Vagina (tissue), 2 donors: ENCODE measurements at places on chromosomes 7 and 10.

- no peaks in the 10 kb centered on the region for H3K4me1 ChIP-seq
- no peaks in the 10 kb centered on the region for H3K36me3 ChIP-seq
- H3K27ac ChIP-seq: no peak overlapping the region
Measured at GRCh38 chr7:129801882-129802281, 150.9 kb downstream of the UBE2H start.

GRCh38 chr10:114706458-114707055, 48.5 kb upstream of the ABLIM1 start:
- no peaks in the 10 kb centered on the region for H3K36me3 ChIP-seq
- no peaks in the 10 kb centered on the region for H3K27me3 ChIP-seq
- H3K4me1 ChIP-seq: peaks cover 6% of the 10 kb centered on the region
- DNase-seq: no peak
- no peak overlapping the region for H3K27ac ChIP-seq

- no peaks in the 10 kb centered on the region for H3K36me3 ChIP-seq
- H3K4me3 ChIP-seq: no peak overlapping the region
- H3K27me3 ChIP-seq: no peaks in the 10 kb centered on the region
Measured at GRCh38 chr7:79458796-79459195, 5.3 kb upstream of the MAGI2 start.

- H3K4me3 ChIP-seq: no peak overlapping the region
- peaks cover 7% of the 10 kb centered on the region for H3K4me1 ChIP-seq
- H3K27ac ChIP-seq: peak overlapping the region; percentile 70
- H3K27me3 ChIP-seq: no peaks in the 10 kb centered on the region
- no peaks in the 10 kb centered on the region for H3K36me3 ChIP-seq
- DNase-seq: no peak
Measured at GRCh38 chr10:12741360-12741804, 260.1 kb downstream of the CCDC3 start.
